ENCODE measurements at places on chromosomes 5 and 9.

- no peak for DNase-seq
Observed at GRCh38 chr9:78311886-78312524, 15.1 kb downstream of the PSAT1 start.

- DNase-seq = no peak
Observed at GRCh38 chr5:109645707-109646192, 44.0 kb upstream of the MAN2A1 start.

- DNase-seq = no peak
Observed at GRCh38 chr9:134922066-134922931, 4.6 kb upstream of the FCN1 start.

DNA sequence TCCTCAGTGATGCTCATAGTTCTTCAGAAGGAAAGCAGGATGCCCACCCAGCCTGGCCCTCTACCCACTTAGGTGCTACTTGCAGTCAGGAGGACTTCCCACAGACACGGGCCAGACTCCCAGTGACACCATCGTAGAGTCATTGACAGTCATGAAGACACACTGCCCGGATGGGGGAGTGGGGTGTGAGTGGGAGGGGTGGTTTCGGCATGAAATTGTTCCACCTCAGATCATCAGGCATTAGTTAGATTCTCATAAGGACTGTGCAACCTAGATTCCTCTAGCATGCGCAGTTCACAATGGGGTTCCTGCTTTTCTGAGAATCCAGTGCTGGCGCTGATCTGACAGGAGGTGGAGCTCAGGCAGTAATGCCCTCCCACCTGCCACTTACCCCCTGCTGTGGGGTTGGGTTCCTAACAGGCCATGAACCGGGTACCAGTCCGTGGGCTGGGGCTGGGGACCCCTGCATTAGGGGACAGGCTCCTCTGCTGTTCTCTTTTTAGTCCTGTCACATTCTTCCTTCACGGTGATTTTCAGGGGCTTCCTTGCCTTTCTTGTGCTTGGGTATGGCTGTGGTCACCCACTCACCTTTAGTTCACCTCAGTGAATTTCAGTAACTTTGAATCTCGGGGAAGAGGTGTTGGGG, 88.2 kb upstream of the ANKRD55 start:
- no peak for DNase-seq

- no peak for DNase-seq
Observed at GRCh38 chr9:135106551-135107270, 19.2 kb downstream of the OLFM1 start.

GRCh38 chr5:91495699-91496098, 112.6 kb upstream of the ARRDC3 start:
- DNase-seq = no peak

- DNase-seq = no peak
Observed at GRCh38 chr9:9214066-9214465, 1398.7 kb downstream of the PTPRD start.

DNA sequence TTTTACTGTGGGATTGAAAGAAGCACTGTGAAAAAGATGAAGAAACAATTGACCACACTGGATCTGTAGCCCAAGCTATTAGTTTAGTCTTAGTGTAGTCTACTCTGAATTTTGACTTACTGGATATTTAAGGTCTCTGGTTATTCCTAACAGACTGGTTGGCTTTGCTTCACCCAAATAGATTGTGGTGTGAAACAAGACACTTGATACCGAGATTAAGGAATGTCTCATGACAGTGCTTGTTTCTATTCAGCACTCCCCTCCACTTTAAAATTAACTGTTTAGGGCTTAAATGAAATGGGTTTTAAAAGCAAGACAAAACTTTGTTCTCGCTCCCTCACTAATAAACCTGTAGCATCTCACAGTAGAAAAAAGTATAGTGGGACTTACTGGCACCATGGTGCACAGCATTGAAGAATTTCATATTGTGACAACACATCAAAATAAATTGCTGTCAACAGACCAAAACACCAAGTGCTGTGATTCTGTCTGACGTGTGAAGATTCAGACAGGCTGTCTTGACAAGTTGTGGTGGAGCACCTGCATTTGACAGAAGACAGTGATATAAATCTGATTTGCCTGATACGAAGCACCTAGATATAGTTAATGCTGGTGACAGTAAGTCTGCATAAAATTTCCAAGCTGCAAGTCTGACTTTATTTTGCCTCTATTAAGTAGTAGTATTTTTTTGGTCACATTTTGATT, 73.1 kb downstream of the PBX3 start:
- no peak for DNase-seq

DNA sequence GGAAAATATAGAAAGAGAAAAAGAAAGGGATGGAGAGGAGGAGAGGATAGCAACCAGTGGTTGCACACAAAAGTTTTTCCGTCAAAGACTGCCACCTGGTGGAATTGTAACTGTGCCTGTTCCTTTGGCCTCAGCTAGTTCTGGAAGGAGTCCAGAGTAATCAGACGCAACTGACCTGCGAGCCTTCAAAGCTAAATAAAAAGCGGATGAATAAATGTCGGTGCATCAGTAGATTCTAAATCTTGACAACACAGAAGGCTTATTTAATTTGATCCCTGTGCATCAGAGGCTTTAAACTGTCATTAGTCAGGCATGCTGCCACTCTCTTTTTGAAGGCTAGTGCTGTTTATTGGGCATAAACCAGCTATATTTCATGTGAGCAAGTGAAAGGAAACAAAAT, 132.9 kb upstream of the ACO1 start:
- DNase-seq = no peak

- no peak for DNase-seq
Observed at GRCh38 chr5:90802474-90803317, 244.1 kb downstream of the ADGRV1 start.

DNA sequence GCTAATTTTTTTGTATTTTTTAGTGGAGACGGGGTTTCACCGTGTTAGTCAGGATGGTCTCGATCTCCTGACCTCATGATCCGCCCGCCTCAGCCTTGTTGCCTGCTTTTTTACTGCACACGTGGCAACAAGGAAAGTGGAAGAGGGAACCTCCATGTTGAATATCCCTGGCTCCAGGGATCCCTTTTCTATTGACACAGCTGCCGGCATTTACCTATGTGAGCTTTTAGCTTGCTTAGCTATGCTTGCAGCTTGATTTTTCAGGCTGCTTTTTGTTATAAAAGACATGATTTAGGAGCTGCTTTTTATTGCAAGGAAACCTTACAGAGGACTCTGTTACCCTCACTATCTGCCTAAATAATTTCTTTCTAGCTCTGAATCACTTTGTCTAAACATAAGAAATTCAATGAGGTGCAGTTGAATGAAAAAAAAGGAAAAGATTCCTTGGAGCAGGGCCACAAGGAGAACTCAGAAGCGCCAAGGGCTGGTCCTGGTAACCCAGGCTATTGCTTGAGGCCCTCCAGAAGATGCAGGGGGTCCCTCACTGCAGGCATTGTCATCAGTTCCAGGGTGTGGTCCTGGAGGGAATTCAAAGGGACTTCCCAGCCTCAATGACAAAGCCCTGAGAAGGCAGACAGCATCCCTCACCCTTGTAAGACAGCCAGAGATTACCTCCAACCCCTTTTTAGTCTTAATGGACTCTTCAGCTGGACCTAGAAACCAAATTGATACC, 89.9 kb downstream of the SYK start:
- no peak for DNase-seq

All from stimulated activated CD8-positive, alpha-beta memory T cell treated with anti-CD3 and anti-CD28 coated beads, Interleukin-4, amount 100 ng/mL, for 1 hour (primary cell).